ENCODE measurements at places on chromosomes 5 and 9.

GRCh38 chr9:98129451-98129881 lies 10.4 kb upstream of the TRIM14 start:
- no peak for DNase-seq

DNA sequence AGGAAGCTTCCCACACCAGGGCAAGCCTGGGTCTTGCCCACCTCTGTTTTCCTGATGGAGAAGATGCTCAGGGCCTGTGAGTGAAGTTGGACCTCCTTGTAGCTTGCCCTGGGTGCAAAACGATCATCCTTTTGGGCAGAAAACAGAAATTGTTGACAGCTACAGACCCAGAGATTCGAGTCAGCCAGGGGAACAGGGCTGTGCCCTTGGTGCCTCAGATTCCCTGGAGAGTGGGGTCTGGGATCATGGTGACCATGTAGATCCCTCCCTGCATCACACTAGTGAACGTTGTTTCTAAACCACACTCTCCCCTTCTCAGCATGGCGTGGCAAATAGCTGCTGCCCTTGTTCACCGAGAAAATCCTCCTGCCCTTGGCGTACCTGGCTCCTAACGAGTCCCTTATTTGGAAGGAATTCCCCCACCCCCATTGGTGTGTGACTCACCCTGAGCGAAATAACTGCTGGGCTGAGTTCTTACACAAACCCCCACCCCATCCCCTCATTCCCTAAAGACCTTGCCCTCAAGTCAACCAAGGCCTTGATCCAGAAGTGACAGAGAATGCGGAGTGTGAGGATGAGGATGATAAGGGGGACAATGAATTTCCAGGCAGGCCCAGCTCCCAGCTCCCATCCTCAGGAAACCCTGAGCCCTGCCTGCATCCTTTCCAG lies 1.1 kb upstream of the DCANP1 start:
- DNase-seq: no peak

GRCh38 chr5:134048864-134049263 lies 44.1 kb upstream of the VDAC1 start:
- DNase-seq: no peak

DNA sequence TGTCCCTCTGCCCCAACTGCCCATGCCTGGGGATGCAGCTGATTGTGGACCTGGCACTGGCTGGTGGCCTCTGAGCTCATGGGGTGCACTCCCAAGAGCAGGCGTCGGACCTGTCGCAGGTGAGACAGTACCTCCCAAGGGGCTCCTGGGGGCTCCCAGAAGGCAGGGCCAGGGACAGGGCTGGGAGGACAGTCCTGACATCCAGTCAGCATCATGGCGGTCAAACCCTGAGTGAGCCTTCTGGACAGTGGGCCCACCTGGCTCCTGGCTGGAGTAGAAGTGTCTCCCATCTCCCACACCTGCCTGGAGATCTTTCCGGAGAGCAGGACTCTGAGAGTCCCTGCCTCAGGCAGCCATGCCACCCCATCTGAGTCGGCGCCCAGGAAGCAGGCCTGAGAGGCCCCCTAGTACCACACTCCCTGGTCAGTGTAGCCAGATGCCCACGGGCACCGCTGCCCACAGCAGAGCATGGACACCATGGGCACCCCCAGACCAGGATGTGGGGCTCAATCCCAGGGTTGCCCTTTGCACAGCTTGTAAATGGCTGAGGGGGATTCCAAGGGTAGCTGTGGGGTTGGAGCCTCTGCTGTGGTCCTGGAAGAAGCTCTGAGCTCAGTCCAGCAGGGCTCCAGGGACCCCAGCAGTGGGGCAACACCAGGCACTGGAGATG lies 6.6 kb downstream of the LCN9 start:
- DNase-seq: no peak

GRCh38 chr5:84438456-84438855 lies 53.8 kb upstream of the EDIL3 start:
- DNase-seq: no peak

DNA sequence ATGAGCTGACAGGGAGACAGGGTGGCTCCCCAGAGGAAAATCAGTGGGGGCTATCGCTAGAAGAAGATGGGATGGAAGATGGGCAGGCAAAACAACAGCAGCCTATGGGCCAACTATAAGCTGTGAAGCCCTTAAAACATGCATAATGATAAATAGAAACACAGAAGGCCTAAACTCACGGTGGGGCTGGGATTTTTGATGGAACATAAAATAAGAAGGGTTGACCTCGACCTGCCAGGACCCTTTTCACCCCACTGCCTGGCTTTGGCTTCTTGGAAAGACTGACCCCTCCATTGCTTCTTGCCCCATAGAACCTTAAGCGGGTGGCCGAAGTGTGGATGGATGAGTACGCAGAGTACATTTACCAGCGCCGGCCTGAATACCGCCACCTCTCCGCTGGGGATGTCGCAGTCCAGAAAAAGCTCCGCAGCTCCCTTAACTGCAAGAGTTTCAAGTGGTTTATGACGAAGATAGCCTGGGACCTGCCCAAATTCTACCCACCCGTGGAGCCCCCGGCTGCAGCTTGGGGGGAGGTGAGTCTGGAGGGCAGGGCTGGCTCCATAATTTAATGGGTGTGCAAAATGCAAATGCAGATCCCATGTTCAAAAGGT lies 36.5 kb upstream of the SAP30L start:
- no peak for DNase-seq

- DNase-seq: no peak
Observed at GRCh38 chr5:124979251-124979650, 232.8 kb upstream of the ZNF608 start.
